ENCODE measurements at places on chromosomes 13 and 19.

DNA sequence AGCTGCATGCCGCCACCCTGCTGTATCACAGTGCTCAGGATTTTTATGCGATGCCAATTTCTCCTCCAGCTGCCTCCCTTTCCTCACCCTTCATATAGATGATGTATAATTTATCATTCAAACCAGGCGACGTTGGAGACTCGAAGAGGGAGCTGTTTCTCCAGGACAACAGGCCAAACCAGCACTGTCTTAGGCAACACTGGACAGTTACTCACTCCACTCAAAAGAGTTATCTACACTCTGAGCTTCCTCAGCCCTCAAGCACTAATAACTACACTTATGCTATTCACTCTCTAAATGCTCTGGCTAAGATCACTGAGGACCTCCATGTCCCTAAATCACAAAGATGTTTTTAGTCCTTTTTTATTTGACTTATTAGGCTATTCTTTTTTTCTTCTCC is 87.3 kb upstream of the RFC3 start:
- DNase-seq = no peak

DNA sequence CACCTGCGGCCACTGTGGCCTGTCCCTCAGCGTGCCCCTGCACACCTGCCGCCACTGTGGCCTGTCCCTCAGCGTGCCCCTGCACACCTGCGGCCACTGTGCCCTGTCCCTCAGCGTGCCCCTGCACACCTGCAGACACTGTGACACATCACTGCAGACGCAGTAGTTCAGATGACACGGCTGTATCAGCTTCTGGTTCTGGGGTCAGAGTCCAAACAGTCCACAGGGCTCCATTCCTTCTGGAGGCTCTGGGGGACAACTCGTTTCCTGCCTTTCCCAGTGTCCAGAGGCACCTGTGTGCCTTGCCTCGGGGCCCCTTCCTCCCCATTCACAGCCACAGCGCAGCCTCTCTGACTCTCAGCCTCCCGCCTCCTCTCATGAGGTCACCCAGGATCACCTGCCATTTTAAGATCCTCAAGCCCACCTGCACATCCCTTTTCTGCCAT is 5.5 kb downstream of the SF3A2 start:
- DNase-seq = no peak

DNA sequence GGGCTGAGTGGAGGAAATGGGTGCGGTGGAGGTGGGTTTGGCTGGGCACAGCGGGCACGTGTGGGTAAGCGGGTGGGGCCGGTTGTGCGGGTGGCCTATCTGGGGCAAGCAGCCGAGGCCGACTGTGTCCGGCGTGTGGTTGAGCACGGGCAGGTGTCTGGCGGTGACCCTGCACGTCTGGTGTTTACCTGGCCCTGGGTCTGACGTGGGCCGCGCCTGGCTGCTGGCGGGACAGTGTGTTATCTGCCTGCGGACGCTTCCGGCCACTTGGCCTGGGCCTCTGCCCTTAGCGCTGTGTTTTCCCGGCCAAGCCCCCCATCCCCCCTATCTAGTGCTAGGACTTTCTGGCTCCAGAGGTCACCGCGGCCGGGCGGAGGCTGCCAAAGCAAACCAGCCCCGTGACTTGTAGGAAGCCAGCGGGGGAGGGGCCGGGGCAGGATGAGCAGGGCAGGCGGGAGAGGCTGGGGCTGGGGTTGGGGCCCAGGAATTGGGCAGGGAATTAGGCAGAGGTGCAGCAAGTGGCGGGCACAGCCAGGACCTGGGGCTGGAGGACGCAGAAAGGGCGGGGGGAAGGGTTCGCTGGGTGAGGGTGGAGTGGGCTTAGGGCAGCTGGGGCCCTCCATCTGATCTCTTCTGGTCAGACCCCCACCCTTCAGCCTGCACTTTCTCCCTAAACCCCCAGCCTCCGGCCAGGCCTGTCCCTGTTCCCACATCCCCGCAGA is 534 bp upstream of the HPN start:
- DNase-seq = no peak

- no peak for DNase-seq
Measured at GRCh38 chr13:73940098-73940497, 194.1 kb downstream of the KLF12 start.

DNA sequence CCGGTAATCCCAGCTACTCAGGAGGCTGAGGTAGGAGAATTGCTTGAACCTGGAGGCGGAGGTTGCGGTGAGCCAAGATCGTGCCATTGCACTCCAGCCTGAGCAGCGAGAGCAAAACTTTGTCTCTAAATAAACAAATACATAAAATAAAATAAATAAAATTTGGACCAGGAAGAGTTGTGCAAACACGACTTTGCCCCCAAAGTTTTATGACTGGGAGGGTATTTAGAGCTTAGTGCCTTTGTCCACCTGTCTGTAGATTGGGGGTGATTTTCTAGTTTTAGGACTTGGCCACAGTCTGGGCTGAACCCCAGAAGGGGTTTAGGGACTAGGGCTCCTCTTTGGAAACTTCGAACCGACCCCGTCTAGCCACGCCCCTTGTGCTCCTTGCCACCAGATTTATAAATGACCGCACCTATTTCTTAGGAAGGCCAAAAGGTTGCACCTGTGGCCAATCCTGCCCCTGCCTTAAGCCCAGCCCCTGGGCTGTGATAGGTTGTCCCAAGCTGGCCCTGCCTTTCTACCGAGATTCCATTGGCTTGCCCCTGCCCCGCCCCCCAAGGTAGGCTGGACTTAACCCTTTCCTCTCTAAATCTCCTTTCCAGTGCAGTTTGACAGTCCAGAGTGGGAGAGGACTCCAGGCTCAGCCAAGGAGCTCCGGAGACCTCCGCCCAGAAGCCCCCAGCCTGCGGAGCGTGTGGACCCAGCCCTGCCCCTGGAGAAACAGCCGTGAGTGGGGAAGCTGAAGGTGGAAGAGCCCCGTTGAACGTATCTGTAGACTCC is 5.3 kb downstream of the SHD start:
- DNase-seq = no peak

- no peak for DNase-seq
Measured at GRCh38 chr13:26503826-26504594, 53.5 kb upstream of the WASF3 start.

GRCh38 chr19:19500975-19501644 is 14.2 kb downstream of the TSSK6 start:
- no peak for DNase-seq

- DNase-seq = no peak
Measured at GRCh38 chr19:50983625-50984292, at the start of gene KLK7. TSS of gene KLK7 (minus strand) at chr19:50983917. CDS start at chr19:50982399, 1,518 bp downstream.

DNA sequence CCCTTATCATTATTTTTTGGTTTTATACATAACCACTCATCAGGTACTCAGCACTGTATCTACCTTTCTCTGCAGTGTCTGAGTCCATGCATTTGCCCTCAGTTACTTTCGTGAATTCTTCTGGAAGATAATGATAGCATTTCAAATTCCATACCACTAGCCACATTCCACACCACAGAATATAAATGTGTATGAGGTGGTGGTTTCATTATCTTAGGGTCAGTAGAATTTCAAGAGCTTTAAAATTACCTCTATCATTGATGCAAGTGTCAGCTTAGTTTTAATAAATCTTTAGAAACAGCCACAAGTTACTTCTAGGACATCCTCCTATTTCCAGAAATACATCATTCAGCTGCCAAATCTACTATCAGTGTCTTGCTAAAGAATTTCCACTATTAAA is 1578.3 kb downstream of the OLFM4 start:
- no peak for DNase-seq

GRCh38 chr13:79710376-79710775 is 229.4 kb downstream of the NDFIP2 start:
- peak; percentile 8 for DNase-seq

GRCh38 chr13:30340331-30341250 is 33.2 kb upstream of the KATNAL1 start:
- DNase-seq = peak; percentile 46

DNA sequence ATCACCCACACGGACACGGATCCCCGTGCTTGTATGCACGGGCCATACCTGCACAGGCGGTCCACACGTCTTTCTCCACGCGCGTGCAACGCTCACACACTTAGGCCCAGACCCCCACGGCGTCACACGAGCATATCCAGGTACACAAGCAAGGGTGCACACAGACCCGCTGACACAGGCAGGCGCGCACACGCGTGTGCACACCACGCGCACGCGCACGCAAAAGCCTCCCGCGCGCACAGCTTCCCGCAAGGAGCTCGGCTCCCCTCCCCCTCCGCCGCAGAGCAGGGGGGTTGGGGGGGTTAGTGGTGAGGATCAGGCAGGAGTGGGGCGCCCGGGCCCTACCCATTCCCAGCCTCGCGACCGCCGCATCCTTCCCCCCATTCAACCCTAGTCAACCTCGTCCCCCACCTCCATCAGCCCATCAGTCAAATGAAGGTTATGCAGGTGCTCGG is 407 bp downstream of the RAB3A start:
- DNase-seq = no peak

- DNase-seq = no peak
Measured at GRCh38 chr19:51460164-51460992, 2.1 kb upstream of the SIGLEC8 start.

All from HS-5 (cell line).